Amygdala (tissue), 56 donors: ENCODE measurements at places on chromosomes 12 and 14.

DNA sequence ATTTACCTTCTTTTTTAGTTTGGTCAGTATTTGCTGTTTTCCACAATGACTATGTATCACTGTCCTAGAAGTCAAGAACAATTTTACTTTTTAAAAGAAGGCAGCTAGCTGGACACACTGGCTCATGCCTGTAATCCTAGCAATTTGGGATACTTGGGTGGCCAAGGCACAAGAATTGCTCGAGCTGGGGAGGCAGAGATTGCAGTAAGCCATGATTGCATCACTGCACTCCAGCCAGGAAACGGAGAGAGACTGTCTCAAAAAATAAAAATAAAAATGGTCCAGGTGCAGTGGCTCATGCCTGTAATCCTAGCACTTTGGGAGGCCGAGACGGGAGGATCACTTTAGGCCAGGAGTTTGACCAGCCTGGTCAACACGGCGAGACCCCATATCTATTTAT is 28.3 kb downstream of the MDM1 start:
- no peak for DNase-seq

DNA sequence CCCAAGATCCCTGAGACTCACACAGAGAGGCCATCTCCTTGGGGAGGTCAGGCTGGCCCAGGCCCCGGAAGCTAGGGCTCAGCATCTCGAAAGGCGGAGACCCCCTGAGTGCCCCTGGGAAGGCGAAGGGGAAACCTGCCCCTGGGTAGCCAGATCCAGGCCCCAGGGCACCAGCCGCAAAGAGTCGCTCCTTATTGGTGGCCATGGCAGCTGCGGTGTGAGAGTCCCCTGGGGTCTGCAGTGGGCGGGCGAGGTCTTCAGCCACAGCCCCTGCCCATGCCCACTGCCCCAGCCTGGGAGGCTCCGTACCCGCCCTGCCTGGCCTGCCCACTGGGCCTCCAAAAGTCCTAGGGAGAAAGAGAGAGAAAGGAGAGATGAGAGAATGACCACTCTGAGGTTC is 4.7 kb downstream of the RARG start:
- DNase-seq = no peak

DNA sequence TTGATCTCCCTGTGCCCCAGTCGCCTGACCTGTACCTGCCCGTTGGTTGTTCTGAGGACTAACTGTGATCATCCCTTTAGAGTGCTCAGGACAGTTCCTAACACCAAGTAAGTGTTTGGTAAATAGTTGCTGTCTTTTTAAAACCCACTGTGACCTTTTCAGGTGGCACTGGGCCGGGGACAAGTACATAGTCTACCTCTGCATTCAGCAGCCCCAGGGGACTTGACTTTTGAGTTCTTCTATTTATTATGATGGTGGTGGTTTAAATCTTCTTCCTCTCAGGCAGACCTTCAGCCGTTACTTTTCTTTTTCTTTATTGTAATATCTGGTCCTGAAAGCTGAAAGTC is 38.8 kb downstream of the EVL start:
- DNase-seq = no peak

DNA sequence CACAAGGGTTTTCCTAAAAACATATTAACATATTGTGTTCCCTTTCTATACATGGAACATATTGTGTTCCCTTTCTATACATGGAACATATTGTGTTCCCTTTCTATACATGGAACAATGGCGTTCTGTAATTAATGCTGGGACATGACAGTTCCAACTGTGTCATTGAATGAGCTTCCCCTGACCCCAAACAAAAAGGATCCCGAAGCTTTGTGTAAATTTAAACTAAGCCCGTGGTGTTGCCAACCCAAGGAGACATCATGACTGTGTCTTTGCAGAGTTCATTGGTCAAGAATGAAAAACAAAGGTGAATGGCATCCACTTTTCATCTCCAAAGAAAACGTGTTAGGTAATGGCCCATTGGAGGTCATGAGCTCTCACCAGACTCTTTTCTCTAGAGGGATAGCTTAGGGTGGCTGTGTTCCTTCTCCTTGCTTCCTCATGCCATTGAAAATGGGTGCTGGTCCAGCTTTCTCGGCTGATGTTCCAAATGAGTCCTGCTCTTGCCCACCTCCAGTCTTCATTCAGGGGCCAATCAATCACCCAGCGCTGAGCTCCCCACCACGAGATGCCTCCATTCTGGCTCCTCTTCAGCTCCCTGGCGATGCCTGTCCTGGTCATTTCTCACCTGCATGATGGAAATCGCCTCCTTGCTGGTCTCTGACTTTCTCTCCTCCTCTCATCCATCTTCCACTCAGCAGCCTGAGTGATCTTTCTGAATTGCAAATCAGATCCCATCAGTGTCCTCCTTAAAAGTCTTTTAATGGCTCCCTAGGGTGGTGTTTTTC is 156.1 kb downstream of the VRK1 start:
- no peak for DNase-seq

- no peak for DNase-seq
These were observed 197.2 kb downstream of the CHST11 start for GRCh38 chr12:104653730-104654664.

GRCh38 chr12:29593001-29593400 is 95.5 kb upstream of the OVCH1 start:
- DNase-seq = no peak

DNA sequence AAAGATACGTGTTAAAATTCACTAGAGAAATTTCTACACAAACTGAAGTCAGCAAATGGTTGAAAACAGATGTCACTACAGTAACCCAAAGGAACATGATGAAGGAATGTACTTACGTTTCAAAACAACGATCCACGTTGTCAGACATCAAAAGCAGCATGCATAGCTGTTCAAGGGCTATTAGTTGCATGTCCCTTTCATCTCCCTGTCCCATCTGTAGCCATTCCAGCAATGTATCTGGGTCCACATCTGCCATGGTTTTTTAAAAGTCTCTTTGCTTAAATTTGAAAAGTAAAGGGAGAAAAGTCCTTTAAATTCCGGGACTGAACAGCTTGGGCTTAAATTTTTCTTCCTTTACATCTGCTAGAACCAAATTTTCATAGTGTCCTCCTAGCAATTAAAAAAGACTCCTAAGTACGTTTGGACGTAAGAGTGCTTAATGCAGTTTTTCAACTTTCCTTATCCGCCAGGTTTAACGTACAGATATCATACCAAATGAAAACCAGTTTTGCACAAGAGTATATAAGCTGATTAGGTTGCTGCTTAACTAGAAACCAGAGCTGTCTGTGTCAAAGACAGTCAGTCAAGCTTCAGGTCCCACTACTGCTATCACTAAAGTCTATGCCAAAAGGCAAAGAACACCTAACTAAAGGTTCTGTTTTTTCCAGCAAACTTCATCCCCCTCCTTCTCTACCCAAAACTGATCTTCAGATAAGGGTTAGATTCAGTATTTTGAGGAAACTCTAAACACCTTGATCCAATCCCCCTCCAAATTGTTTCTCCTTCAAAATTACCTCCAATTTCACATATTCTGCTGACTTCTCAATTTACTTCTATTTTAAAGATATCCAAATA is 1.7 kb downstream of the HECTD1 start:
- DNase-seq = no peak

- DNase-seq = no peak
These were observed 54.0 kb upstream of the RASSF8 start for GRCh38 chr12:25904442-25904841.

DNA sequence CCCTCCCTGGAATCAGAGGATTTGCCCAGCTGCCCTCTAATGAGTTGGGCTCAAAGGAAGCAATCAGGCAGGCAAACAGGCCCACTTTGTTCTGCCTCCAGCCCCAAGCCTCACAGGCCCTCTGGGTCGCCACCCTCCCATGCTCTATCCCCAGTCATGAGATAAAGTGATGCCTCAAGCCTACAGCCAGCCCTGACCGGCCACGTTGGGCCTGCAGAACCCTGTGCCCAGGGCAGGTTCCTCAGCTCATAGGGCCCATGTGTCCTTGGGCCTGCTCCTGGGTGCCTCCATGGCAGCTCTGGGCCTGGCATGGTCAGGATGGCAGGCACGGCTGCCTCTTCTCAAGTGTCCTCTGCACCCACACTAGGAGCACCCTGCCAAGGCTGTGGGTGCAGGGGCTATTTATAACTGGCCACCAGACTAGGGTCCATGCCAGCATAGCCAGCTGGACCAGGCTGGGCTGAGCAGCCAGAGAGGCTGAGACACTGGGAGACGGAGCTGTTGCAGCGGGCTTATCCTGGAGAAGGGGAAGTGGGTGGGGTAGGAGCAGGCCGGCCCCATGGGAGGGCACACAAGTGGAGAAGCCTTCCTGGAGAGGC is 20.2 kb downstream of the HDAC7 start:
- peak; percentile 59 for DNase-seq

GRCh38 chr12:86213012-86213411 is 43.2 kb downstream of the MGAT4C start:
- no peak for DNase-seq

- no peak for DNase-seq
These were observed 131.9 kb downstream of the PIWIL1 start for GRCh38 chr12:130469552-130469951.
